Inflammatory macrophage treated with lipopolysaccharide for 1 hour (primary cell): ENCODE measurements at places on chromosomes 13 and 19.

DNA sequence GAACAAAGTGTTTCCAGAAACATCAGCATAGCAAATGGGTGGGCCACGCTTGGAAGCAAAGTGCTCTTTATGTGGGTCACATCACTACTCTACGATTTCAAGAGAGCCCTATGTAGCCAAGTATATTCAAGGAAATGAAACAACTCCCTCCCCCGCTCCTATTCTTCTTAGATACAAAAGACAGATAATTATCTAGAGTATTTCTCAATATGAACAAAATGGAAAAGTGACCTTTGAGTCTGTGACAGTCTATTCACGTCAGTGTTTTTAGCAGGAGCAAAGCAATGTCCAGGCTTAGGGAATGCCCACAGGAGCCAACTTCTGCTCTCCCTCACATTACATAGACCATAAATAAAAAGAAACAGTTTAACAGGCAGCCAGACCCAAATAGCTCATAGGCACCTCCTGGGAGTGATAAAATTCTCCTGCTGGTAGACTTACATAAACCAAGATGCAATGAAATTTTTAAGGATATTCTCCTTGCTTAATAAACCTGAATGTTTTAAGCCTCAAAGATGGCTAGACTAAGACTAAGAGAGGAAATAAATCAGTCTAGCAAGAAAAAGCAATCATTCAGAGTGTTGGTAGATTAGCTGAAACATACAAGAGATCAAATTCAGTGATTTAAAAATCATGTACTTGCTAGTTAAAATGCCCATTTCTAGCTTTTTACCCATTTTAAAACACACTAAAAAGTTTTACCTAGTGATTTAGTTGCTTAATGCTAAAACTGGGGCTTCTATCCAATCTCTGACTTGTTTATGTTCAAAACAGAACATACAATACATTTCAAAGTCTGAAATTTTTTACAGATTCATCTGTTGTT is 182.8 kb downstream of the RGCC start:
- DNase-seq: no peak

DNA sequence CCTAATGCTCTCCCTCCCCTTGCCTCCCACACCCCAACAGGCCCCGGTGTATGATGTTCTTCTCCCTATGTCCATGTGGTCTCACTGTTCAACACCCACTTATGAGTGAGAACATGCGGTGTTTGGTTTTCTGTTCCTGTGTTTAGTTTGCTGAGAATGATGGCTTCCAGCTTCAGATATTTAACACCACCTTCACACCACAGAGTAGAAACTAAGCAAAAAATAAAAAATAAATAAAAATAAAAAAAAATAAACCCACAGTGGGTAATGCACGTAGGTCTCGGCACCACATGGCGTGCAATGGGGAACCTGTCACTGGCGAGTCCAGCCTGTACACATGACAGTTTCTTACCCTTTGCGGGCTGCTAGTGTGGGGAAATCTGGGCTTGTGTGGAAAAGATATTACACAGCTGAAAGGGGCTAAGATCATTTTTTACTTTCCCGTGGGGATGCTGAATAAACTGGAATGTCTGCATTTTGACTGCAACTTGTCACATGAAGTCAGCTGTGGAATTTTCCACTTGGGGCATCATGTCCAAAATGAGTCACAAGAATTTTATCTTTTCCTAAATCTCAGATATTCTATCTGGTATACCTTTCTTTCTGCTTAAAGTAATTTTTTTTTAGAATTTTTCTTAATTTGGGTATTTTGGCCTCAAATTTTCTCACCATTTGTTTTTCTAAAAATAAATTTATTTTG is 170.5 kb downstream of the IRS2 start:
- no peak for DNase-seq

DNA sequence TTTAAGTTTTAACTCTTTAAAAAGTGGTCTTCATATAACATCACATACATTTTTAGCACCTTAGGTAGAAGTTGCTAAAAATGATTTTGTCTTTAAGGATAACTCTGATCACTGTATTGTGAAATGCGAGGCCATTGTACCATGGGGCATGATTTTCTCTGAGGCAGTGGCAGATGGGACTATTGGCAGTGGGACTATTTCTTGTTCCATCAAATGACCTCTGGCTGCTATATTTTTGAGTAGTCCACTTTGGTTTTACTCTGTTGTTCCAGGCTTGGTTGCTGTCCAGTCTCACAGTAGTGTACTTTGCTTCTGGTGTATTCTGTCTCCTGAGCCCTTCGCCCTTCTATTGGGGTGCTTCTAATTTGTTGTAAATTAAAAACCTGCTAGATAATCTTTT is 156.5 kb downstream of the ATP8A2 start:
- no peak for DNase-seq

DNA sequence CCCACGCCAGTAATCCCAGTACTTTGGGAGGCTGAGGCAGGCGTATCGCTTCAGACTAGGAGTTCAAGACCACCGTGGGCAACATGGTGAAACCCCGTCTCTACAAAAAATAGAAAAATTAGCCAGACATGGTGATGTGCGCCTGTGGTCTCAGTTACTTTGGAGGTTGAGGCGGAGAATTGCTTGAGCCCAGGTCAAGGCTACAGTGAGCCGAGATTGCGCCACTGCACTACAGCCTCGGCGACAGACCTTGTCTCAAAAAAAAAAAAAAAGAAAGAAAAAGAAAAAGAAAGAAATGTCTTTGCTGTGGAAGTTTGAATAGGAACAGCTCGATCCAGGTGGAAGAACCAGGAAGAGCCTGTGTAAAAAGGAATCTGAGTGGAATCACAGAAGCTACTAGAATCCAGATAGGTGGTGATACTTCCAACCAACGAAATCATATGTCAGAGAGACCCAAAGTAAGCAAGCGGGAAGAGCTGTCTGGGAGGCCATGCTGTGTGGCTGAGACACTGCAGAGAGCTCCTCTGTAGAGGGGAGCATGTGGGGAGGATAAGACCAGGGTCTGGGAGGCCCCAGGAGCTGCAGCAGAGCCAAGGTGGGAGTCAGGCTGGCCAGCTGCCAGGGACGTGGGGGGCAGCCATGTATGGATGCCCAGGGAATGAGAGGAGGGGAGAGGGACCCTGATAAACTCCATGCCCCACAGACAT is 21.1 kb downstream of the LATS2 start:
- DNase-seq: no peak

DNA sequence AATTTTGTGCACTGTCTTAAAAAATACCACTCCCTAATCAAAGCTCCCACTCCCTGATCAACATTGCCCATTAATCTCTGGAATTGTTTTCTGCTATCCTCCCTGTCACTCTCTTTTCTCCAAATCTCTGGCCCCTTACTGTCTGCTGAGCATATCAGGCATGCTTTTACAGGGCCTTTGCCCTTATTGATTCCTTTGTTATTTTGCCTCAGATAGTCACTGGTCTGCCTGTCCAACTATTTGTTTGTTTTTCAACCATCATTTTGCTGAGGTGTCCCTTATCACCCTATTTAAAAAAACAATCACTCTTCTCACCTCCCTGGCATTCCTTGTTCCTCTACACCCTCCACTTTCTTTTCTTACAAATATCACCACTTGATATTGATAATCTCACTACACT is 153.0 kb downstream of the PCDH9 start:
- no peak for DNase-seq

DNA sequence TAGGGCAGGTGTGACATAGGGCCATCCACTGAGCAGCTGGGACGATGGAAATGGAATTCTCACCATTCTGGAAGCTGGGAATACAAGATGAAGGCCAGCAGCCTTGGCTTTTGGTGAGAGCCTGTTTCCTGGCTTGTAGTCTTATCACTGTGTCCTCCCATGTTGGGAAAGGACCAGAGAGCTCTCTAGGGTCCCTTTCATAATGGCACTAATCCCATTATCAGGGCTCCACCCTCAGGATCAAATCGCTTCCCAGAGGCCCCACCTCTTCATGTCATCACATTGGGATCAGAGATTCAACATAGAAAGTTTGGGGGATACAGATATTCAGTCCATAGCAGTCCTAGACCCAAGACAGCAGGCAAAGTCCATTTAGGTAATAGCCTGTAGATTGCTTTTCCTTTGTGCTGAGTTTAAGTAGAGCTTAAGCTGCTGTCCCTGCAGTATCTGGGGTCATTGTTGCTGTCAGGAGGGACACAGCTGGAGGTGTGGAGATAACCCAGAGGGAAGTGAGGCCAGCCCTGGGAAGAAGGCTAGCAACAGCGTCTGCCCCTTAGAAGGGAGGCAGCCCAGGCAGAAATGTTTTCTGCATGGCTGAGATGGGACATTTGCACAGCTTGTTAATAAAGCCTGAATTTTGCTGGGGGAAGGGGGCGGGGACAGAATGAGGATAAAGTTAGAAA is 136.5 kb upstream of the GPR12 start:
- no peak for DNase-seq

- DNase-seq: no peak
These were observed 14.4 kb downstream of the TJP3 start for GRCh38 chr19:3722443-3723109.

- DNase-seq: no peak
These were observed 384.3 kb downstream of the HS6ST3 start for GRCh38 chr13:96474181-96474557.

GRCh38 chr19:6373096-6373812 is 660 bp downstream of the ALKBH7 start:
- peak; percentile 99 for DNase-seq

GRCh38 chr13:33022986-33023385 is 6.8 kb downstream of the KL start:
- DNase-seq: no peak

- DNase-seq: no peak
These were observed 276.3 kb upstream of the SOX1 start for GRCh38 chr13:111790621-111791020.
